ENCODE measurements at places on chromosomes 3 and 15. TPM values are rescaled to one million over a fixed set of nuclear protein-coding genes. Genes with fewer than 3 reads are reported as not detected.

The SLCO3A1 gene
- total RNA-seq: 1.2 TPM

The TOPBP1 gene
- 51.7 TPM for total RNA-seq

The CFAP20DC gene
- 1.2 TPM for total RNA-seq

The CASR gene
- total RNA-seq: not detected

GRCh38 chr3:149221783-149222517, at the start of gene CP:
Gene CP, minus strand, starts transcription at chr3:149221829. Its CDS starts 37 bp downstream, at chr3:149221792.
- DNase-seq: no peak

GRCh38 chr3:13593615-13594014, 44.7 kb downstream of the FBLN2 start:
- DNase-seq: no peak

DNA sequence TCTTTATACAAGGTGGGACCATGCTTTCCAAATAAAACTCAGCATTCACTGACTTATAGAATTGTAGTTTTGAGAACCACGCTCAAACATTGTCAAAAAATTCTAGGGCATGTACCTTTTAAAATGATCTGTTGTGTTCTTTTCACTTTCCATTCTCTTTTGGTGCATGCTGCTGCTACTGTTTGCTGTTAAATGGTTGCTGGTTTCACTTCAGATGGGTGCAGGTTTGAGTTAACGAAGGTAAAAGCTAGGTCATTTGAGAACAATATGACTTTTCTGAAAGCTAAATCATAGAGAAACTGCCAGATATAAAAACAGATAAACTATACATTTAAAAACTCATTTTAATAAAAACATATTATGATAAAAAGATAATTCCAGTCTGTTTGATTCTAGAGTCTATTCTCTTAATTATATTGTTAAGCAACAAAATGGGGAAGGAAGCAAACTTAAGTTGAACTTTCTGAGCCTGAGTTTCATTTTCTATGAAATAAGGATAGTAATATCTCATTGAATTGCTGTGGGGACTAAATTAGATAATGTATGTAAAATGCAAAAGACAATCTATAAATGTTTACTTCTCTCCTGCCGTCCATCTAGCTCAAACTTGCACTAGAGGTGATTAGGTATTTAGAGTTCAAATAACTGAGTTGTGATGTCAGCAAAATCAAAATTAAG, 82.4 kb downstream of the OXSM start:
- DNase-seq: no peak

GRCh38 chr3:134381831-134382442, 7.7 kb upstream of the AMOTL2 start:
- DNase-seq: no peak

DNA sequence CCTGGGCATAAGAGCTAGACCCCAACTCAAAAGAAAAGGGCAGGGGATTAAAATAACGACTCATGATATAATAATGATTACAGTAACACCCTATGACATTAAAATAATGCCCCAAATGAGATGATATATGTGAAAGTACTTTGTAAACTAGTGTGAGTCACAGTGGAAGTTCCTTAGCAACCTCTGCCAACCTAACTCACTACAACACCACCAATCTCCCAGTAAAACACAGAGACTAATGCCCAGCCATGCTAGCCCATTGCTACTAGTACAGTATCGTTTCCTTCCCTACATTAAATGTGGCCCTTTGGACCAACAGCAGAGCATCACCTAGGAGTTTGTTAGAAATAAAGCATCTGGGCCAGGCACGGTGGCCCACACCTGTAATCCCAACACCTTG, 11.2 kb upstream of the ADAMTS7 start:
- peak; percentile 41 for DNase-seq

GRCh38 chr3:88957711-88958439, 149.5 kb upstream of the EPHA3 start:
- DNase-seq: no peak

- no peak for DNase-seq
Observed at GRCh38 chr15:72967397-72967796, 84.9 kb upstream of the NEO1 start.

GRCh38 chr3:49903451-49904424, at the start of gene MST1R:
Gene MST1R, minus strand, starts transcription at chr3:49903873. Its CDS starts 264 bp downstream, at chr3:49903609.
- DNase-seq: peak; percentile 55

- DNase-seq: no peak
Observed at GRCh38 chr3:165796701-165797100, 40.5 kb downstream of the BCHE start.

DNA sequence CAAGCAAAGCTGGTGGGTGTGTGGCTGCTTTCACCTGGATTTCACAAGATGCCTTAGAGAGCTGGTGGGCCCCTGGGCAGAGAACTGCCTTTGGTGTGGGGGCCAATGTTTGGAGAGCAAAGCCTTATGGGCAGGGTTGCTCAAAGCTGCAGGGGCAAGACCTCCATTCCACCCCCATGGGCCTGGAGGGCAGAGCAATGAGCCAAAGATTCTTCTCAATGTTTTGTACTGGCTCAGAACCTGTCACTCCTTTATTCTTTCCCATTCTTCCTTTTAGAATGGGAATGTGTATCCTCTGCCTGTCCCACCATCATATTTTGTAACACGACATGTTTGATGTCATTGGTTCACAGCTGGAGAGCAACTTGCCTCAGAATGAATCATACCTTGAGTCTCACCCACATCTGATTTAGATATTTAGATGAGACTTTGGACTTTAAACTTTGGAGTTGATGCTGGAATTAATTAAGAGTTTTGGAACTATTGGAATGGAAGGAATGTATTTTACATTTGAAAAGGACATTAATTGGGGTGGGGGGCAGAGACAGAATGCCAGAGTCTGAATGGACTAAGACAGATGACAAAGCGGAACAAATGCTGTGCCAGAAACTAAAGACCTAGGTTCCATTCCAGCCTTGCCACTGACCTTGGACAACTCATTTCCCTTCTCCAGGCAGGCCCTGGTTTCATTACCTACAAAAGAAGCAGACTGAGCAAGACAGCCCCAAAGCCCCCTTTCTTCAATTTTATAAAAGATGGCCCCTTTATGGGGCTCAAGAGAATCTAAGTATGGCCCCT, 72.9 kb downstream of the DAPK2 start:
- DNase-seq: no peak

All from dermis blood vessel endothelial cell (primary cell).